Stimulated activated CD4-positive, alpha-beta T cell treated with anti-CD3 and anti-CD28 coated beads, Interleukin-4, amount 100 ng/mL, for 4 hours (primary cell): ENCODE measurements at places on chromosomes 5 and 9.

GRCh38 chr5:59592101-59592500, 301.4 kb downstream of the PDE4D start:
- no peak for DNase-seq

DNA sequence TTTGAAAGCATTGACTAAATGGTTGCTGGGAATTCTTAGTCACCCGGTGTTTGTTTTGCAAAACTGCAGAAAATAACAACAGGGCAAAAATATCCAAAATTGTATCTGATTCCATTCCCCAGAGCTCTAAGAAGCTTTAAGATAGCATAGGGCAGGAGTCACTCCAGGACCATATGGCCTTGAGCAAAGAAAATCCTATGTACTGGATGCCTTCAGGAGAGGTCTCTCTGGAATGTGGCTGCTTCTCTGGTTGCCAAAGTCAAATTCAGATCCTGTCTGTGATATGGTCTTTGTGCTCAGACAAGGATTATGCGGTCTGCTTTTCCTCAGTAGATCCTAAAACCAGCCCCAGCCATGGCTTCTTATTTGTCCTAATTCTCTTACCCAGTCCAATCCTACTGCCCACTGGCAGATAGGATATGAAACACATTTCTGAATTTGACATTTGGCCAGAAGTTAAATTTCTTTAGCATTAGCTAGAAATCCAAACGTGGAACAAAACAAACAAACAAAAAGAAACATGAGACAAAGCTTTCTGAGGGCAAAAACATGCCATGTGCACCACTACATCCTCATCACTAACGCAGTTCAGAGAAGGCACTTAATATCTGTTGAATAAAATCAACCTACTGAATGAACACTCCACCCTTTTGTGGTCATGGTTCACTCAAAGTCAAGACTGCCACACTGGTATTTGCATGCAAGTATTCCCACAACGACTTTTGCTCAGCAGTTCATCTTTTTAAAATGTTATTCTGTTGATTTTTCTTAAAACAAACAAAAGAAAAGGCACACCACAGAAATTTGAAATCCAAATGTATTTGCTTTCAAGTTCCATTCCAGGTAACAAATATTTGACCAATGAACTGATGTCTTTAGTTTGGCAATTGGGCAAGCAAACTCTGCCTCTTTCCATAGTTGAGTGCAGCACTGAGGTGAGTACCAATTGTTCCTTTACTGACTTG, 165.7 kb downstream of the TRPM6 start:
- no peak for DNase-seq

DNA sequence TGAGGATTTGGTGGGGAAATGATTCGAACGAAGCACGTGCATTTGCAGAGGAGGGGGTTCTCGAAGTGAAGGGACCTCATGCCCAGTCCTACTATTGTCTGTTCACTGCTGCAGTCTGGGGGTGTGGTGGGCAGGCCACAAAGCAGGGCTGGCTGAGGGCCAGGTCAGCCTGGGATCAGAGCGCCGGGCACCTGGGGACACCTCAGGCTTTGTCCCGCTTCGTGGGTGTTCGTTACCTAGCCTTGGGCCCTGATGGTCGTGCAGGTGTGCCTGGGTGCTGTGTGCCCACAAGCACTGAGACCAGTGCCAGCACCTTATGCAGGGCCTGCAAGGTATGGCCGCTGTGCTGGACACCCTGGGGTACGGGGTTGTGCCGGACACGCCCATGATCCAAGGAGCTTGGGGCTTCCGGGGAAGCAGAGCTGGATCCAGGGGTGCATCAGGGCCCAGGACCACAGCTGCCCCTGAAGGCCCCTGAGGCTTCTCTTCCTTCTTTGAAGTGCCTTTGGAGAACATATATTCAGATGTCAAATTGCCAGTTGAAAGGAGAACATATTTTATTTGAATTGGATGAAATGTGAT, 80.6 kb downstream of the COL5A1 start:
- no peak for DNase-seq

DNA sequence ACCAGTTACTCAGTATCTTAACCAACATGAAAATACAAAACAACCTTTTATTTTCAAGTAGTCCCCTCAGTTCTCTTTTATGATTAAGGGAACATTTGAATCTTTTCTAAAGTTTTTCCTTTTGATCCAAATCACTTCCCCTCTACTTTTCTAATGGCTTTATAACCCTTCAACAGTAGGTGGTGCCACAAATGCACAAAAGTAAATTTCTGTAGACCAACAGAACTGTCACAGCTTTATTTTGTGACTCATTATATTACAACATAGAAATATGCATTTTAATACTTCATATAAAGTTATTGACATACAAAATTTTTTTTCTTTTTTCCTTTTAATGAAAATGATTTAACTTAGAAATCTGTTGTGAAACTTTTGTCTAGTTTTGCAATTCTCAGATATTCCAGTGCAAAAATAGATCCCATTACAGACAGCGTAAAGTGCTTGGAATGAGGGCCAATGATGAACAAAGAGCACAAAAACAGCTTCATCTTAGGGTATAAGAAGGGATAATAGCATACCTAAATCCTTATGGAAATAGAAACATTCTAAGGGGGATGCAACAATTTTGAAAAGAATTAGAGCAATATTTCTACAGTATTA, 17.0 kb downstream of the NIPSNAP3B start:
- DNase-seq = no peak

- DNase-seq = no peak
These were observed 203.6 kb upstream of the GRAMD2B start for GRCh38 chr5:126219616-126220015.
